ENCODE measurements at places on chromosomes 4 and X.
A peak's percentile ranks its signal among the peaks of the same experiment; 100 is the strongest.

DNA sequence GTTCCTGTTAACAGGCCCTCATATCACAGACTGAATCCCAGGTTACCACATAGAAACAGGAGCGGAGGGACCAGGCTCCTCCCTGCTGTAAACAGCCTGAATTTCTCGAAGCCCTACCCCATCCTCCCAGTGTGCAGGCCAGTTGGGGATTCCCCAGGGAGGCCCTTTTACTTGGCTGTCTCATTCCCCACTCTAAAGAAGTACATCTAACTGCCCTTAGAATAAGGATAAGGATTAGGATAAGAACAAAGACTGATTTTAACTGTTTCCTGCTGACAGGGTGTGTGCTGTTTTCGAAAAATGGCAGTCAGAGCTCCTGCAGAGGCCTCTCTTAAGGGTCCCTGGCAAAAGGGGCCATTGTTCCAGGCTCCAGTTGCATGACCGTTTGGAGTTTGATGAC lies 133.7 kb downstream of the PAPSS1 start:
- DNase-seq = no peak

DNA sequence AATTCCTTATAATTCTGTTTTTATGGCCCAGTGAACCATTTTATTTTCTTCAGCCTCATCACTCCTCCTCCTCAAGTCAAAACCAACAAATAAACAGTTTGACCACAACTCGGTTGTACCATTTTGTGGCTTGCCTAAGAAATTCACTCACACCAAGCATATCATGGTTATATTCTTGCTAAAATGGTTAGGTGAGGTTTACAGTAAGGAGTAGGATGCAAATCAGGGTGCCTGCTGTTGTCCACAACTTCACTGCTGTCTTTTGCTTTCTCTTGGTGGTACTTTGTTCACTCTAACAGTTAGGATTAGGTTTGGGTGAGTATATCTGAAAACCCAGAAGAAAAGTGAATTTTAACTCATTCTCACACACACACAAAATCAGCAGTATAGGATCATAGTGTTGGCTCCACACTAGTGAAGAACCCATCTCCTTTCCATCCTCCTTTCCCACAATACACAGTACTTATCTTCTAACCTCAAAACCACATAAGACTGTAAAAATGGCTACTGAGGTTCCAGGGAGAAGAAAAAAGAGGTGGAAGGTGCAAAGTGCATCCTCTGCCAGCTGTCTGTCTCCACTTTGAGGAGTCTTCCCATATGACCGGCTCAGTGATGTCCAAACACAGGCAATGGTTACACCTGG lies 368.8 kb downstream of the STPG2 start:
- no peak for DNase-seq

GRCh38 chrX:42089031-42089430 lies 165.7 kb upstream of the CASK start:
- DNase-seq = no peak

- no peak for DNase-seq
Observed at GRCh38 chr4:116321471-116321870, 763.9 kb downstream of the TRAM1L1 start.

DNA sequence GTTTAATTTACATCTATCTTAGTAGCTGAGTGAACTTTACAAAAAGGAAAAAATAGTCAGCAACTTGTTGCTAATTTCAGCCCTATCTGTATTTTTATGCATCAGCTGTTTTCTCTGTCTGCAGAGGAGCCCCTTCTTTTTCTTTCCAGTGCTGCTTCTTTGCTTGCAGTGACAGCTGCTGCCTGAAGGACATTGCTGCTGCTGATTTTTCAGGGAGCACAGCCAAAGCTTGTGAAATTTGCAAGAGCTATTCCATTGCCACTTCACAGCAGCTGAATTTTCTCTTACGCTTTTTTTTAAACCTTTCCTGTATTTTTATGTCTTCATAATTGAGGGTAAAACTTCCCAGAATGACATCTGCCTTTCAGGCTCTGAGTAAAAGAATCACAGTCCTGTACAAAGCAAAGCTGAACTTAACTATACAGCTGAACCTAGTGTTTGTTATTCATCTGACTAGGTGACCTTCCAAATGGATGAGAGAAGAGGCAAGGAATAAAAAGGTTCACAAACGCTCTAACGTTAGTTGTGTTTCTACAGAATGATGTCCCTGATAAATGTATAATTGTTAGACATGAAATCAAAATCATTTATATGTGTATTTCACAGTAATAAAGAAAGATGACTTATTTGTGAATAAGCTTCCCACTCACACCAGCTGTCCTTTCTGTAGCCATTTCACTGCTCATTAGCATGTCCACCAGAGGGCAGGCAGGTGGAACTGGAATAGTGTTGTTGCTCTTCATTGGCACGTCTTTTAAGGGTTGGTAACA lies 541.4 kb downstream of the ADGRL3 start:
- no peak for DNase-seq

DNA sequence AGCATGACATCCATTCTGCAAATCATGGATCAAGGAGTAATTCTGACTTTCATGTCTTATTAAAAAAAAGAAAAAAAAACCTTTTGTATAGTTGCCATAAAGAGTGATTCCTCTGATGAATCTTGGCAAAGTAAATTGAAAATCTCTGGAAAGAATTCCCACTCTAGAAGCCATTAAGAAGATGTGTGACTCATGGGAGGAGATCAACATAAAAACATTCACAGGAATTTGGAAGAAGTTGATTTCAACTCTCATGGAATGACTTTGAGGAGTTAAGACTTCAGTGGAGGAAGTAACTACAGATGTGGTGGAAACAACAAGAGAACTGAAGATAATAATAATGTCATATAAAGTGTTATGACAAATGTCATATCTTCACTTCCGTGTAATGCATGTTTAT lies 204.2 kb downstream of the PABPC4L start:
- DNase-seq = no peak

DNA sequence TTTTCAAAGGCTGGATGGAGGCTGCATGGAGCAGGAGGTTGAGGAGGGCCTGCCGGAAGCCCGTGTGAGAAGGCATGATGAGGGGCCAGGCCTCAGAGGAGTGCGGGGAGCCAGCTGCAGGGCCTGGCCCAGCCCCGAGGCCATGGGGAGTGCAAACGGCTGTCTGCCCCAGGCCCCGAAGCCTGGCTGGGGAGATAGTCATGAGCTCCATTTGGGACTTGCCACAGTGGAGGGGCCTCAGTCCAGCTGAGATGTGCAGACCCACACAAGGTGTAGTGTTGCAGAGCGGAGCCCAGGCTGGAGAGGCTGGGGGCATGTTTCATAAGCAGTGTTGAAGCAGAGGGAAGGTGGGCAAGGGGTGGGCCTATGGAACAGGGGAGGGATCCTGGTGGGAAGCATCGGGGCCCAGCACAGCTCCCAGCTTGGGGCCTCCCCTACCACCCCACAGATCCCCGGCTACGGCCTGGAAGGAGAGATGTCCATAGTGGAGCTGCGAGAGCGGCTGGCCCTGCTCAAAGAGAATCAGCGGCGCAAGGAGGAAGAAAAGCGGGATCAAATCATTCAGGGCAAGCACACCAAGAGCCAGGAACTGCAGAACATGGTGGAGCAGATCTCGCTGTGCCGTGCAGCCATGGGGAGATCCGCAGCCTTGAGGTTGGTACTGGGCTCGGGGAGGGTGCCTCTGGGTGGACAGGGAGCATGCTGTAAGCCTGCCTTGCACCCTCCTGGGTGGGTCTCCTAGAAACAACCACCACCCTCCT lies 9.1 kb upstream of the RNF4 start:
- no peak for DNase-seq

DNA sequence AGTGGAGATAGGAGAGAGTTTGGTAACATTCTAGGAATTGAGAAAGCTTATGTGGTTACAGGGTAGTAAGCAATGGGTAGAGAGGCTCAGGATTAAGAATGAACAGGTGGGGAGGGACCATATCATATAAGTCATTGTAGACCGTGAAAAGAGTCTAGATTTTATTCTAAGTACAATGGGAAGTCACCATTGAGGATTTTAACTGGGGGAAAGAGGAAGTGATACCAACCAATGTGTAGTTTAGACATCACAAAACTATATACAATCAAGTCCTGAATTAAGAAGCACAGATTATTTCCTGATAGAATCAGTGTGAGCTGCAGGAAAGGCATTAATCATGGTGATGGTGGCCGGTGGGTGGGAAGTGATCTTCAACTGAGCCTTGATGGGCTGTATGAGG lies 178.3 kb upstream of the ZIC3 start:
- DNase-seq = no peak

DNA sequence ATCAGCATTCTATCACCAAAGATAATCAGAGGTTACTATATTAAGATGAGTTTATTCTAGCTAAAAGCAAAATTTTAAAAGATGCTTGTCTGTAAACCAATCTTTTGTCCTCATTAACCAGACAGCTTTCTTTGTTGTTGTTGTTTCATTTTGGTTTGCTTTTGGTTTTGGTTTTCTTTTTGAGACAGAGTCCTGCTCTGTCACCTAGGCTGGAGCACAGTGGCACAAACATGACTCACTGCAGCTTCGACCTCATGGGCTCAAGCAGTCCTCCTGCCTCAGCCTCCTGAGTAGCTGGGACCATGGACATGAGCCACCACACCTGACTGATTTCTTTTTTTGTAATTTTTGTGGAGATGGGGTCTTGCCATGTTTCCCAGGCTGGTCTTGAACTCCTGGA lies 102.9 kb downstream of the COX18 start:
- DNase-seq = peak; percentile 15

- no peak for DNase-seq
Observed at GRCh38 chrX:18026166-18026565, 165.1 kb upstream of the RAI2 start.

DNA sequence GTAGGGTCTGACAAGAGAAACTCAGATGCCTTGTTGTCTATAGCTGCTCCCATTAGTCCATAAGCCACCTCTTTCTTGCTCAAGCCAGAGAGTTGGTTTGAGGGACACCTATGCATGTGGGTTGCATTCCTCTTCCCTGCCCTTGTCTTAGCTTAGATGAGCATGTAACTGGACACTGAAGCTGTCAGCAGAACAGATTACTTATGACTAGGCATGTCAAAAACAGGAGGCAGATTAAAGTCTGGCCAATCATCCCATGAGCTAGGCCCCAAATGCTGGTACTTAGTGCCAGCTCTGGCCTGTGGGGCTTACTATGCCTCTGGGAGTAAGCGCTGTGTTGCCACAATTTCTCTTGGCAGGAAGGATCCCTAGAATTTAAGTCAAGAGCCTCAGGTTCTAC lies 215.2 kb downstream of the AR start:
- no peak for DNase-seq

DNA sequence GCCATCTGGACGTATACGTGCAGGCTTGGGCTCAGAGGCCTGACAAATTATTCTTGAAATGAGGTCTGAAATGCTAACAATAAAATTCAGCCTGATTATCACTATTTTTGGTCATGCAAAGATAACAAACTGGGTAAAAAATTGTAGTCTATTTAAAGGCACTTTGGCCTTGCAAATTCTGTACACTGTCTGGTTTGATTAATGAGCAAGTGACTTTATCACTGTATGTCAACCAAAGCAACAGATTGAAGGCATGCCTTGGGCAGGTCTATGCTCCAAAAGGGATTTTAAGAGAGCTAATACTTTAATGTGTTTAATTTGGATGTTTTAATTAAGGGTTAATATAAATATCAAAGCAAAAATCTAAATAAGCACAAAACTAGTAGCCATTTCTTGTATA lies 1034.9 kb upstream of the GRID2 start:
- DNase-seq = no peak

DNA sequence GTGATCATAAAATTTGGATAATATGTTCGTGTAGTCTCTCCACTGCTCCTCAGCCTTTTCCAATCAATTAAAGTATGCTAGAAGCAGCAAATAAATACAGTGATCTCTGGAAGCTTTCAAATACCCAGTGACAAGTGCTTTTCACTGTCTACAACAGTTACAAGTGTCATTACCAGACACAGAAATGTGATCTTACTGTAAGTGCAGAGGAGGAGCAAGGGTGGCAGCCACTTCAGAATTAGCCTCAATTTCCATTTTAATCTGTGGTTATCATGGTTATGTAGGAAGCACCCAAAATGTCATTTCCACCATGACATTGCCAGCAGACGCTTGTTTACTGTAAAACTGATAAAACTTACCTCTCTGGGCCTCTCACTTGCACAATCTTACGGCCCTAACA lies 133.9 kb upstream of the ADAMTS3 start:
- no peak for DNase-seq

- no peak for DNase-seq
Observed at GRCh38 chr4:114251020-114251419, 271.6 kb upstream of the ARSJ start.

DNA sequence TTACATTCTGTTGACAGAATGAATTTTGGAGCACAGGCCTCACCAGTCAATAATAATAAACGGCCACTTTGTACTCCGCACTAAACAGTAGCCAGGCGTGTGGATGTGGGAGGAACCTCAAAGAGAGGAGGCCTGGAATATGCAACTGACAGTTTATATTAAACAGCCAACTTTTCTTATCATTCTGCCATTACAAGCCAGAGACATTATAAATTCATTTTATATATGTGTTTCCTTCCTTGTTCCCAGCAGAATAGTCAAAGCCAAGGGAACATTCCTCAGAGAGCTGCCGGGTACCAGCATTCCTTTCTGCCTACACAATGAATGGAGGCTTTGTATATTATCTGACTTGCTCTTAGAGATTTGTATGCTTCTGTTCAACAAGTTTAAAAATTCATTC lies 436.5 kb upstream of the FTHL17 start:
- DNase-seq = no peak

DNA sequence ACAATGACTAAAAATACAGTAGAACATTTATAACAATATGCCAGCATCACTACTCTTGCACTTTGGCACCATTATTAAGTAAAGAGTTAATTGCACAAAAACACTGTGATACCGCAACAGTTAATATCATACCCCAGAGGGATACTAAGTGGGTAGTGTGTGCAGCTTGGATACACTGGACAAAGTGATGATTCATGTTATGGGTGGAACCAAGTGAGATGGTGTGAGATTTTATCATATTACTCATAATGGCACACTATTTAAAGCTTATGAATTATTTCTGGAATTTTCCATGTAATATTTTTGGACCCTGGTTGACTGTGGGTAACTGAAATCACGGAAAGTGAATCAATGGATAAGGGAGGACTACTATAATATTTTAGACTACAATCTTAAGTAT lies 265.3 kb downstream of the PCDH18 start:
- DNase-seq = no peak
